ENCODE measurements at places on chromosomes 2 and 18.

DNA sequence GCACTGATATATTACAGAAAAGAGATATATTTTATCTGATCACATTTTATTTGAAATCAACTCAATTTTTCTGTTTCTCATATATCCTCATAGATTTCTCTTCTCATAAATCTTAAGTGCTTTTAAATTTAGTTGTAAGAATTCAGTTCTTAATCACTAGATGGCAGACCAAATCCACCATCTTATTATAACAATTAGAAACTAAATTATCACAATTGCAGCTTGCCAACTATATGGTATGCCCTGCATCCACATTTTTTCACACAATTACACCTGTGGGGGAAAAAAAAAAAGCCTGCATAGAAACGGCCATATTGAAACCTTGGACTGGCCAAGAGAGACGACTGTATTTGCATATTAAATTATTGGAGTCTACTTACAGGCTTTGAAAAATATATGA is 64.4 kb downstream of the COL5A2 start:
- DNase-seq: peak; percentile 15

DNA sequence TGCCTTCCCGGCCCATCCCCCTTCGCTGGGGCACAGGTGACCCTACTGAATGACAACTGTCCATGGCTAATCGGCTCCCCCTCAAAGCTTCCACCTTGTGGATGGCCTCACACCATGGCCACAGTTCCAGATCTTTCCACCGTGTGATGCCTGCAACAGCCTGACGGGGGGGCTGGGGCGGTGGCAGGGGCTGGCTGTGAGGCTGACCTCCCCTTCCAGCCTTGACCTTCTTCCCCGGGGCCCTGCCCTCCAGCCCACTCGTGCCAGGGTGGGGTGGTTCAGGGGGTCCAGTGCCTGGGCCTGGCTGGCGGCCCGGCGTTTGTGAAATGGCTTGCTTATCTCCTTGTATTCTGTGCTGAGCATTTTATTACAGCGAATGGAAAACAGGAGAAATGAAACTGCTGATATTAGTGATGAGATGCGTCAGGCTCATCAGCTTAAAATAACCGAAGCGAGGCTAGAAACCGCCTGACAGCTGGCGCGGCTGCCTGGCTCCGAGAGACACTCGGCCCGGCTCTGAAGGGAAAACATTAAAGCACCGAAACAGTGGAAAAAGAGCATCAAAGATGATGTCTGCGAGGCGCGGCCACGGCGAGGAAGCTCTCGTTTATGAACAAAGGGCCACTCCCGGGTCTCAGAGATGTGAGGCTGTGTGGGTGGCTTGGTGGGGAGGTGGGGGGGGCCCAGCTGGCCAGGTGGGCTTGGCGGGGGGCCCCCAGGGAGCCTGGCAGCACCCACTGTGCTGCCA is 916 bp upstream of the PDCD1 start:
- DNase-seq: no peak

- no peak for DNase-seq
Observed at GRCh38 chr2:134169788-134170187, 84.1 kb upstream of the MGAT5 start.

- DNase-seq: no peak
Observed at GRCh38 chr2:27014771-27015433, 17.9 kb upstream of the TMEM214 start.

All from HT1080 (cell line).